ENCODE measurements at places on chromosomes 4 and X.

GRCh38 chr4:73844345-73844744 lies 7.9 kb downstream of the CXCL6 start:
- DNase-seq = peak; percentile 67

DNA sequence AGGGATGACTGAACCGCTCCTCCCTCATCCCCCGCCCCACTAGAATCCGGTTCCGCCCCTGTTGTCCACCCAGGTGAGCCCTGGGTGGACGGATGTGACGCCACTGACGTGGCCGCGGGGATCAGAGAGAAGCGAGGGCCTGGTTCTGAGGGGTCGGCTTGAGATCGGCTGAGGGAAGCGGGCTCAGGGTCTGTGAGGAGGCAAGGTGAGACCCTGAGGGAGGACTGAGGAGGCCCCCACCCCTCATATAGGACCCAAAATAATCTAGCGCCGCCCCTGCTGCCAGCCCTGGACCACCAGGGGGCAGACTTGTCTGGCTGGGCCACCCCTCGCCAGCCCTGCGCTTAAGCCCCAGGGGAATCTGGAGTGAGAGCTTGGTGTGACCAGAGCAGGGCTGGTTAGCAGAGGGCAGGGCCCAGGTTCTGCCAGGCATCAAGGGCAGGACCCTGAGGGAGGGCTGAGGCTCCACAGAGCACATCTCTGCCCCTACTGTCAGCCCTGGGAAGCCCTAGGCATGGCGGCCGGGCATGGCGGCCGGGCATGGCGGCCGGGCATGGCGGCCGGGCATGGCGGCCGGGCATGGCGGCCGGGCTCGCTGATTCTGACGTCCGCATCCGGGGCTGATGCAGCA lies at the start of gene MAGEA8:
Gene MAGEA8, plus strand, starts transcription at position 103 of the 631 bp plus-strand sequence. CDS start 3,090 bp downstream, outside the sequence.
- DNase-seq = no peak

DNA sequence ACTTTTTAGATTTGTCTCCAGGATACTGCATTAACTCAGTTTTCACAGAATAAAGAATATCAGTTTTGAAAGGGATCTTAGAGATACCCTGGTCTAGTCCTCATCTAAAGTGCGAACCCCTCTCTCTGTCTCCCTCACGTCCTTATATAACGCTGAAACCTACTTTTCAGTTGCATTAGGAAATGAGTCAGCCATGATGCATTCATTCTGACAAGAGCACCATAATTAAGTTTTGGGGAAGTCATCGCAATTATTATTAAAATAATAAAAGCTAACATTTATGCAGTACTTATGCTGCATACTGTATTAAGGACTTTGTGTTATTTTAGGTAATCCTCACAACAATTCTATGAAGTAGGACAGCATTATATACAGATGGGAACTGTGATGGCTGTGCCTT lies 116.1 kb downstream of the REELD1 start:
- peak; percentile 23 for DNase-seq

DNA sequence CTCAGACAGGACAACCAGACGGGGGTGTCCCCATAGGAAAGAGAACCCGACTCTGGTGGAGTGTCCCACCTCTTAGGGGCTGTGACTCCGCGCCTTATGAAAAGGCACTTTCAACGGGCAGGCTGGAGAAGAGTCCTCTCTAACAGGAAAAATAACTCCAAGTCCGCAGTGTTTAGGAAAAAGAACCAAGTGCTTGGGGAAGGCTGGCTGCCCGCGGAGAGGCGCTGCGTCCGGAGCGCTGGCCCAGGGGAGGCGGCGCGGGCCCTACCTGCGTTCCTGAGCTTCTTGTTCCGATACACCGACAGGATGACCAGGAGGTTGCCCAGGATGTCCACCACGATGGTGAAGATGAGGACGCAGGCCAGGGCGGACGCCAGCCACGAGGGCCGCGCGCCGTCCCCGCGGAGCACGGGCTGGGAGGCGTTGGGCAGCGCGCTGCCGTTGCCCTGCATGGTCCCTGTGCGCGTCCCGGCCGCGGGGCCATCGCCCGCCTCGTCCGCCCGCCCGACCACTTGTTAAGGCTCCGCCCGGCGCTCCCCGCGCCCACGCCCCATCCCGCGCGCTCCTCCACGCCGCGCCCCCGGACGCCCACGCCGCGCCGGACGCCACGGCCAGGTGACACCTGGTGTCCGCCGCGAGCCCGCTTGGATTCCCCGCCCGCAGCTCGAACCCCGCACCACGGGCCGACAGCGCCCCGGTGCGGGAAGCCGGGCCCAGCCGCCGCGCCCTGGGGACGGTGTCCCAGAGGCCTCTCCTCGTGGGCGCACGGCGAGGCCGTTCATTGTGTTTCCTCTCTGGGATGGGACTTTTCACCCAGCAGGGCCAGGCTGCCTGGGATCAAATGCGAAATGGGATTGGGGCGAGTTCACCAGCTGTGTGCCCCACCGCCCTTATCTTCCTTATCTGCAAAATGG lies at the start of gene MTNR1A:
Gene MTNR1A, minus strand, starts transcription at position 654 of the 914 bp plus-strand sequence. Its CDS starts 202 bp downstream, at position 452.
- DNase-seq = no peak

GRCh38 chr4:28565396-28565795 lies 1704.8 kb downstream of the STIM2 start:
- DNase-seq = peak; percentile 2

GRCh38 chr4:17709763-17710068 lies 71.7 kb downstream of the FAM184B start:
- DNase-seq = no peak

GRCh38 chrX:36583674-36584073 lies 424.5 kb upstream of the FAM47C start:
- DNase-seq = no peak

DNA sequence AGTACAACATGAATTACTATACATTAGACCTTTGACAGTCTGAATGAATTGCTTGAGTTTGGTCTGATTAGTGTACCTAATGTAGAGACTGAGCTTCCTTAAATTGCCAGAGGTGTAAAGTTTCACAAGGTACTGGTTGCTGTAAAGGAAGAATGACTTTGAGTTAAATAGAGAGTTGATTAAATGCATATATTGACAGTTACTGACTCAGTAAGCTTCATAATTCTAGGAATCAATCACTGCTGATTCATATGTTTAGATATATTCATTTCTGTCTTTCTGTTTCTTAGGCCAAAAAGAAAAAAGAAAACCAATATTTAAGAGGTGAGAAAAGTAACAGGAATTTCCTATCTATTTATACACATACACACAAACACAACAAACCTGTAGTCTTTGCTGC lies 16.2 kb upstream of the ART3 start:
- DNase-seq = no peak

DNA sequence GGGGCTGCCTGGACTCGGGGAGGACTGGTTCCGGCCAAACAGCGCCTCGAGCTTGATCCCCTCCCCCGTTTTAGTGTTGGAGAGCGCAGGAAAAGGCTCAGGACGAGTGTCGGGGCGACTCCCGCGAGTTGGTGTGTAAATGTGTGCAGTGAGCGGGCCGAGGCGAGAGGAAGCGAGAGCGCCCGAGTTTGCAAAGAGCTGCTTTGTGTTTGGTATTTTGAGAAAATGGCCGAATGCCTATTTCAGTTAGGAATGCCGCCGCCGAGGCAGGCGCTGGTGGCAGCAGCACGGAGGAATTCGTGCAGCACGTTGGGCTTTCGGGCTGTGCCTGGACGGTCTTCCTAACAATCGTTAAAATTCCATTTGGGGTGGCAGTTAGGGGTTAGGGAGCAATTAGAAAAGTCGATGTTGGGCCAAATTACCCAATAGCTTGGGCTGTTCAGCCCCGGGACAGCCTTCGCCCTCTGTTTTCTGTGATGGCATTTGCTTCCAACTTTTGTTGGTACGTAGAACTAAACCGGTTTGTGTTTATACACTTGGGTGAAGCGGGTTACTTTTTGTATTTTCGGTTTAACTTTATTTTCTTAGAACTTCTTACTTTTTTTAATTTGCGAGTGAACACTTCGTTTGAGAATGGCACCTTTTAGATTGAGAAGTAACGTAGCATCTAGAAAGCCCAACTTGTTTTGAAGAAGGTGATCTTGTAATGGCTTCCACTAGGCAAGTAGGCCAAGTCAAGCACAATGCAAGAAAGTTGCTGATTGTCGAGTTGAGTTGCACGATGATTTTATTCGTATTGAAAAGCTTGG lies 1.6 kb downstream of the REST start:
- peak; percentile 57 for DNase-seq

DNA sequence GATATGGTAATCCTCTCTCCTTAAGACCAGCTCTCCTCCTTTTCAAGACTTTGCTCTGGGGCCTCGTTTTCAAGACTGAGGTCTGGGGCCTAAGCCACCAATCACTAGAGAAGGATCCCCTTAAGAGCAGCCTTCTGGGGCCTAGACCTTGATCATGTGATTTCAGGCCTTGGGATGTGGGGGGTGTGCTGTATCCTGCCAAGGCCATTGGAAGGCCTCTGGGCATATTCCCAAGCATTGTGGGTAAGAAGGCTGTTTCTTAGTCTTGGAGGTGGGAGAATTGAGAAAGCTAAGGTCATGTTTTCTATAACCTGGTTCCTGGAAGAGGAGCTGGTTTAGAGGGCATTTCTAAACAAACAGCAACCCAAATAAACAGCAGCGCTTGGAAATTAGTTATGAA lies 12.1 kb downstream of the TMEM164 start:
- DNase-seq = no peak

GRCh38 chr4:173525118-173526011 lies 4.7 kb downstream of the HAND2 start:
- peak; percentile 36 for DNase-seq

DNA sequence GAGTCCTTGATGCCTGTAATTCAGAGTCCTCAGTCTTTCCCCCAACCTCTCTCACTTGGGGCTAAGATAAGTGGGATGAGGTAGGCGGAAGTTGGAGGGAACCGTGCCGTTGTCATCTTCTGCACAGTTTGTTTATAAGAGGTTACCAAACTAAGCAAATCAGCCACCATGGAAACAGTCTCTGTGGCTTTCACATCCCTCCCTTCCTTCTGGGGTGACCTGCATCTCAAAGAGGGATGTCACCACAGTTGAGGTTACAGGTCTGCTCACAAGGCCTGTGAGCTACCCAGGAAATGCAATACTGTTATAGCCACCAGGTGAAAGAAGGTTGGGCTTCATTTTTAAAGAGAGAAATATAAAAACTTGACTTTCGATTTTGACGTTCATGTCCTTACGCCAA lies 26.3 kb downstream of the RTL5 start:
- DNase-seq = no peak

DNA sequence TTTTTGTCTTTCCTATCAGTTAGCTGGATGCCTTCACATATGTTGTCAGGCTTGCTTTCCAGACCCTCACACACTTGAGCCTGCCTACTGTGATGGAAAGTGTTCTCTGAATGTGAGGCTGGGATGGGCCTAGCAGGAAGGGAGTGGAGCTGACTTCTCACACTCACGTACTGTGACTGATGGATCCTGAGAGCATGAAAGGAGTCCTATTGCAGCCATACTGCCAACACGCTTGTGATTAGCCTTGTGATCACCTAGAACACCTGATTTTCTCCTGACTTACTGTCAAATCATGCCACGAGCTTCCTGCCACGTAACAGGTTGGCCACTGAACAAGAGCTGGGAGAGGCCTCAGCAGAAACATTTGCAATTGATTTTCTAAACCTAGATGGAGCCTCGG lies 49.9 kb downstream of the ACOX3 start:
- DNase-seq = no peak

- no peak for DNase-seq
These were observed 2.1 kb downstream of the GSTCD start for GRCh38 chr4:105710678-105711077.

DNA sequence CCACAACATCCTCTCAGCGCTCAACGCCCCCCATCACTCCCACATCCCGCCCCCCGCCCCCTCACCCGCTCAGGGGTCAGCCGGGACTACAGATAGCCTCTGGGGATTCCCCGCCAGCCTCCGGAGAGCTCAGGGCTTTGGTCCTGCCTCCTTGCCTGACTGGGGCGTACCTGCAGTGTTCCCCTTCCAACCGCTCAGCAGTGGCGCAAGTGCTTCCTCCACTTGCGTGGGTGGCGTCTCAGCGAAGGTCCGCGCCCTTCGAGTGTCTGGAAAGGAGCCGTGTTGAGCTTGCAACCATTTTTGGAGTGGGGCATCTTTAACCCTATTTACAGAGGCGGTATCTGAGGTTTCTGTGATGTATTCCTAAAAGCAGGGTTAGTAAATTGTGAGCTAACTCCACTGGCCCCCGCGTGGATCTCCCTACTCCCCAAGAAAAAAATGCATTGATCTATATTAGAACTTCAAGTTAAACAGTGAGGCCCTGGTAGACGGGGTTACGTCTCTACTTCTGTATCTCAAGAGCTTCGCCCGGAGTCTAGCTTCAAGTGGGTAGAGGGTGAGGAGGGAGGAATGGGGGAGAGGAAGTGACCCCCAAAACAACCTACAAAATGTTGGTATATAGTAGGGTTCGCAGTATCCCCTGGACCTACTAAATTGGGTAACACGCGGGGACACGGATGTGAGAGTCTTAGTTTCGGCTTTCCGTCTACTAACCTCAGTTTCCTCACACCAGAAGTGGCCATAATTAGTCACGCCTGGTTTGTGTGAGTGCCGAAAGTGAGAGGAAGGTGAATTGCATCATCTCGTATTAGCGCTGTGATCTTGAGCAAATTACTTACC lies 16.1 kb downstream of the NKX3-2 start:
- DNase-seq = no peak

DNA sequence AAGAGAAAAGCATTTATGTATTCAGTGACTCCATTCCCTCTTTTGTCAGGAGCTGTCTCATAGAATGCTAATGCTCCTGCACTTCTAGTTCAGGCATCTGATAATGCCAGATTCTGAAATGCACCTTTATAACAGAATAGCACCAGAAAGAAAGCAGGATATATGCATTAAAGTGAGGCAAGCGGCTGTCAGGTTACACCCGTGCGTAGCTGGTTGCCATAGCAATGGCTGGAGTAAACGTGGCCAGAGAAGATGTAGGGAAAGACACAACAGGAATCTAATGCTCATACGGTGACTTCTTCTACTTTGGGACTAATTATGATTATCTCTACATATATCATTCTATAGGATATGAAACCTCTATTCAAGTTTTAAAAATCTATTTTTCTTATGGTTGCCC lies 5.9 kb downstream of the EMCN start:
- DNase-seq = no peak

DNA sequence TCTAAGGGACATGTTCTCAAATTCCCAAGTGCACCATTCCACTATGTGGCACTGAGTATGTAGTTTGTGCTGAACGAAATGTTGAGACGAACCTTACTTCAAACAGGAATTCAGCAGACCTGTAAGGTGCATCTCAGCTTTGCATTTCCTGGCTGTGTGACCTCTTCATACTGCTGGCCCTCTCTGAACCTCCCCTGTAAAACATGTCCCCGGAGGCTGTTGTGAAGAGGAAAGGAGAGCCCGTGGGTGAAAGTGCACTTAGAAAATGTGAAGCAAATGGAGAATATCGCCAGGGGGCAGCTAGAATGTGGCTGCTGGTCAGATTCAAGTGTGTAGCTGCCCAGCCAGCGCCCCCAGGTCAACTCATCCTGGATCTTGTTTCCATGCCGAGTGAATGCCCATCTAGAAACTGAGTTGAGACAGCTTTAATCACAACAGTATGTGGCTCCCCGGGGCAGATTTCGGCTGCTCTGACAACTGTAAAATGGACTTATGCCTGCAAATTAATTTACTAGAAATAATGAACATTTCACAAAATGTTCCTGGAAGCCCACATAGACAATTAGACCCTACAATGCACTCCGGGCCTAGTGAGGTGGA lies 263.3 kb downstream of the EVC2 start:
- DNase-seq = no peak

All from fibroblast of skin of abdomen (primary cell).